HT-29 (cell line): ENCODE measurements at places on chromosomes 16 and 17. TPM values are rescaled to one million over a fixed set of nuclear protein-coding genes. Genes with fewer than 3 reads are reported as not detected.

The CORO1A gene
- total RNA-seq: 7.6 and 10.1 TPM in 2 replicates

The TPPP3 gene
- total RNA-seq: 70.5 and 70.9 TPM in 2 replicates

The KRTAP2-1 gene
- not detected in 2 replicates for total RNA-seq

The ARL5C gene
- total RNA-seq: not detected in 2 replicates

The DYNLRB2 gene
- total RNA-seq: not detected in 2 replicates

The CCL13 gene
- total RNA-seq: not detected in 2 replicates

The BAIAP3 gene
- 8.2 and 14.1 TPM in 2 replicates for total RNA-seq

The PRR29 gene
- 0.10 TPM in 1 of 2 replicates, not detected in the other for total RNA-seq

GRCh38 chr16:69888005-69888590 is 63.0 kb upstream of the CLEC18A start:
- DNase-seq: no peak

GRCh38 chr17:38697061-38697820 is 7.8 kb upstream of the MLLT6 start:
- DNase-seq: no peak

- no peak for DNase-seq
Observed at GRCh38 chr17:73341350-73342049, 29.7 kb upstream of the CDC42EP4 start.

GRCh38 chr17:63086483-63087185 is 120.6 kb downstream of the TANC2 start:
- DNase-seq: no peak

DNA sequence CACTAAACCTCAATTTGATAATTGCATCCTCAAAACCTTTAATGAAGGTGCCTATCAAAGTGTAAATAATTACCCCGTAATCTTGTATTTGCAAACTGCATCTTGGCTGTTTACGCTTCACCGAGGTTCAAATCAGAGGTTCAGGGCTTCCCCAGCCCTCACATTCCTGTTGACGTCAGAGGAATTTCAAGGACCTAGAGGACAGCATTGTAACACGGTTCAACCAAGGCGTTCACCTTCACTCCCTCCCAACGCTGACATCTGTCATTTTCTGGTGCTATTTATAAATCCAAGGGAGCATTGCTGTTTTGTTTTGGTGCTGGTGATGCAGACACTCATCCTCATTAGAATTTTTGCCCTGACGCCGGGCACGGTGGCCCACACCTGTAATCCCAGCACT is 691.6 kb upstream of the RBFOX1 start:
- DNase-seq: no peak

DNA sequence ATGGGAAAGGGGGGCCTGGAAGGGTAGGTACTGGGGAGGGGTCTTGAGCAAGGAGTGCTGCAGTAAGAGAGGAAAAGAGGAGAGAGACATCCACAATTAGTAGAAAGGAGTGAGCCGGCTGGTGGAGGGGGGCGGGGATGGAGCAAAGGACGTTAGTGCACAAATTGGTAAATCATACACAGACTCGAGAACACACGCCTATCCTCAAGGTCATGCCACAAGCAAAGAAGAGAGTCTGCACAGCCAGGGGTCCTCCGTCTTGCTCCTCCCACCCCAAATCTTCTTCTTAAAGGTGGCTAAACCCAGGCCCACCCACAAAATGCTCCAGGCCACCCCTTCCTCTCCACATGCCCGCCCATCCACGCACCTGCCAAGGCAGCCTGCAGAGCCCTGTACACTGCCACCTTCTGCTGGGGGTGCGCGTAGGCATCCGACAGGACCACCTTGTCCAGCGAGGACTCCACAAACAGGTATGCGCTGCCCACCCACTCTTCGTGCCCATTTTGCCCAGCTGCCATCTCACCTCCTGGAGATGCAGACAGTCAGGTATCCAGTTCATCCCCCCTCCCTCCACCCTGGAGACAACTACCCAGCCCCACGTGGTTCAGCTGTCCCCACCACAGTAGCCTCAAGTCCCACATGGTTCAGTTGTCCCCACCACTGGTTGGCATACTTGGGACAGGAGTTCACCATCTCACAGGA is 3.4 kb downstream of the TRADD start:
- DNase-seq: no peak

- DNase-seq: no peak
Observed at GRCh38 chr16:67506468-67506867, 22.2 kb upstream of the RIPOR1 start.

DNA sequence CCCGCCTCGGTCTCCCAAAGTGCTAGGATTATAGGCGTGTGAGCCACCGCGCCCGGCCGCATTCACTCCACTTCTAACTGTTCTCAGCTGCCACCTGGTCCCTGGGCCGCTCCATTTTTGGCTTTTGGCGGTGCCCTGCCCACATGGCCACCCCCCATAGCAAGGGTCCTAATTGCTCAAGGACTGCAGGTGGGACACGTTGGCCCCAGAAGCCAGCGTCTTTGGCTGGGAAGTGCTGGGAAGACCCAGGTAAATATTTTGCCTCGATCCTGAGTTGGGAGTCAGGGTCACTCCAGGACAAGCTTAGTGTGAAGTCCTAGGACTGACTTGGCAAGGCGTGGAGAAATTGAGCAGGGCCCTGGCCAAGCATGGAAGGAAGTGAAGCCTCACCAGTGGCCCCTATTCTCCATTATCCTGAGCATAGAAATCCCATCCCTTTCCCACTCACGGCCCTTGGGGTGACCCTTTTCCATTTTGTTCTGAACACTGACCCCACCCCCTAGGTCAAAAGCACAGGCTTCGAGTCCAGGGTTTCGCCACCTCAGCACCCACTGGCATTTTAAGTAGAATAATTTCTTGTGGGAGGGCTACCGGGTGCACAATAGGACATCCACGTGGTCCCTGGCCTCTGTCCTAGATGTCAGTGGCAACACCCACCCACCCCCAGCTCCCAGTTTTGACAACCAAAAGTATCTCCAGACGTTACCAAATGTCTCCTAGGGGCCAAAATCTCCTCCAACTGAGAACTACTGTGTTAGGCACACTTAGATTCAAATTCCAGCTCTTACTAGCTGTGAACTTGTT is 5.9 kb upstream of the WDR81 start:
- no peak for DNase-seq

DNA sequence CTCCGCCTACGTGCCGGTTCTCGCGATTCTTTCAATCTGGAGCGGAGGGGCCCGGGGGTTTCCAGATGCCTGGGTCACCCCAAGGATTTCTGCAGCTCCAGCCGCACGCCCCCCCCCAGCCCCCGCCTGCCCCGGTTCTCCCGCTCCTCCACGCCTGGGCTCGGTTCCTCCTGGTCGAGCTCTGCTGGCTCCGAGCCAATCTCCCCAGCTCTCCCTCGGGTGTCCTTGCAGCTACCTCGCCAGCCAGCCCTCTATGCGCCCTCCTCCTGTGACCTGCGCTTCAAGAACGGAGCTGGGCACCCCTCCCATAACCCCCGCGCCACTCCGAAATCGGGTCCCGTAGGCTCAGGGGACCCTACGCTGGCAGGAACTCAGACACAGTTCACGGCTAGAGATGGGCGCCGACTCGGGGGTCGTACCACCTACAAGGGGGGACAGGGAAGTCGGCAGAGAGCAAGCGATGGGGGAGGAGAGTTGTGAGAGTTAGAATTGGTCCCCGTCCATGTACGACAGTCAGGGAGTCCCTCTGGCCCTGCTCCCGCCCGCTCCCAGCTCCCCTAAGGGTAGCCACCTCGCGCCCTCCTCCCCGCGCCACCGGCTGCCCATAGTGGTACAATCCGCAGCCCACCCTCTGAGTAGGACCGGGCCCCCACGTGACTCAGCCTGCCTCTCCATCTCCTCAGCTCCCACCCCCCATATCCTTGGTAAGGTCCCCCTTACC is 961 bp downstream of the FGF11 start:
- DNase-seq: no peak

DNA sequence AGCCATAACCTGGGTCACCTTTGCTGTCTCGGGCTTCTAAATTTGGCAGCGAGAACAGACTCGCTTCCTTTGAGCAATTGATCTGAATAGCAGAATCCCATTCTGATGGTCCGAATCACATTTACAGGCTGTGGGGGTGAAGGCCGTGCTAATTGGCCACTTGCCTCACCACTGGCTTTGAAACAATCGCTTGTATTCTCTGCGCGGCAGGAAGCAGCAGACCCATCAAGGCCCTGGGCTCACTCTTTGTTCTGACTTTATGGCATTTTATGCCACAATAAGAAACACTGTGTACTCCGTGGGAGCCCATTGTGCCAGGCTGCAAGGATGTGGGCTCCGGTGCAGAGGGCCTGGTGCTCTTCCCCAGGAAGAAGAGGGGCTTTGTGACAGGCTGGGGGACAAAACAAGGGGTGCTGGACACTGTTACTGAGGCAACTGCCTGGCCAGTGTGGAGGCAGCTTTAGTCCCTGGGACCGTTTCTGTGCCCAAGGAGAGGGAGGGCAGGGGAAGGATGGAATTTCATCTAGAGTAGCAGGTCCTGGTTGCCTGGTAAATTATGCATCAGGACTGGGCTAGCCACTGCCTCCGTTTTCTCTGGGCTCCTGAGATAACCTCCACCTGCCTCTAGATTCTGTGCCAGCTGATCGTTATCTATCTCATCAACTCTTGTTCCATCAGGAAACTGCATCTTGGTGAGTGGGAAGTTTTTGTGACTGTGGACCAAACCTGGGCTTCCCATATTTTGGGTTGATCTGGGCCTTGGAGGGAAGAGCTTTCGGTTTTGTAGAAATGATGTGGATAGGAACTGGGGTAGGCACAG is 78.5 kb downstream of the MRC2 start:
- no peak for DNase-seq

- no peak for DNase-seq
Observed at GRCh38 chr17:5583426-5584382, 605 bp downstream of the NLRP1 start.

- DNase-seq: no peak
Observed at GRCh38 chr17:79079421-79080200, 5.0 kb downstream of the ENGASE start.

DNA sequence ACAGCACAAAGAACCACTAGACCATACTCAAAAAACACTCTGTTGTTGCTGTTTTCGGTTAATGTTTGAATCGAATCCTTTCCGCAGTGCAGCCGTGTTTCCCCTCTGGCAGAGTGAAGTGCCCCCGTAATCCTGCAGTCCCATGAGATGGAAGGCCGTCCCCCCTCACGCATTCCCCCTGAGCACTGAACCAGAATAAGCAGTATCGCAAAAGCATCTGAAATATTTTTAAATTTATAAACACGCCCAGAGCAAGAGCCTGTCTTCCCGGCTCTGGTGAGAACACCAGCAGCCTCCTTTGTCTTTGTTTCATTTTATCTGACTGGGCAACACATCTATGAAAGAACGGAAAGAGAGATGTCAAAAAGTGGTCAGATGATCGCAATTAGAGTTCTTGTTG is 121.0 kb upstream of the ADAMTS18 start:
- no peak for DNase-seq

GRCh38 chr16:62638964-62639870 is 603.0 kb upstream of the CDH8 start:
- no peak for DNase-seq

DNA sequence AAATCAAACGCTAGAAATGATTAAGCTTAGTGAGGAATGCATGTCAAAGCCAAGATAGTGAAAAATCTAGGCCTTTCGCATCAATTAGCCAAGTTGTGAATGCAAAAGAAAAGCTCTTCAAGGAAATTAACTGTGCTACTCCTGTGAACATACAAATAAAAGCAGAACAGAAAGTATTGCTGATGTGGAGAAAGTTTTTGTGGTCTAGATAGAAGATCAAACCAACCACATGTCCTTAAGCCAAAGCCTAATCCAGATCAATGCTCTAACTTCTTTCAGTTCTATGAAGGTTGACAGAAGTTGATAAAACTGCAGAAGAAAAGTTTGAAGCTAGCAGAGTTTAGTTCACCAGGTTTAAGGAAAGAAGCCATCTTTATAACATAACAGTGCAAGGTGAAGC is 1044.6 kb downstream of the CDH11 start:
- DNase-seq: no peak

- DNase-seq: peak; percentile 2
Observed at GRCh38 chr16:14071576-14072271, 605 bp downstream of the MRTFB start.

GRCh38 chr17:78488867-78489634 is 88.1 kb downstream of the DNAH17 start:
- DNase-seq: no peak

DNA sequence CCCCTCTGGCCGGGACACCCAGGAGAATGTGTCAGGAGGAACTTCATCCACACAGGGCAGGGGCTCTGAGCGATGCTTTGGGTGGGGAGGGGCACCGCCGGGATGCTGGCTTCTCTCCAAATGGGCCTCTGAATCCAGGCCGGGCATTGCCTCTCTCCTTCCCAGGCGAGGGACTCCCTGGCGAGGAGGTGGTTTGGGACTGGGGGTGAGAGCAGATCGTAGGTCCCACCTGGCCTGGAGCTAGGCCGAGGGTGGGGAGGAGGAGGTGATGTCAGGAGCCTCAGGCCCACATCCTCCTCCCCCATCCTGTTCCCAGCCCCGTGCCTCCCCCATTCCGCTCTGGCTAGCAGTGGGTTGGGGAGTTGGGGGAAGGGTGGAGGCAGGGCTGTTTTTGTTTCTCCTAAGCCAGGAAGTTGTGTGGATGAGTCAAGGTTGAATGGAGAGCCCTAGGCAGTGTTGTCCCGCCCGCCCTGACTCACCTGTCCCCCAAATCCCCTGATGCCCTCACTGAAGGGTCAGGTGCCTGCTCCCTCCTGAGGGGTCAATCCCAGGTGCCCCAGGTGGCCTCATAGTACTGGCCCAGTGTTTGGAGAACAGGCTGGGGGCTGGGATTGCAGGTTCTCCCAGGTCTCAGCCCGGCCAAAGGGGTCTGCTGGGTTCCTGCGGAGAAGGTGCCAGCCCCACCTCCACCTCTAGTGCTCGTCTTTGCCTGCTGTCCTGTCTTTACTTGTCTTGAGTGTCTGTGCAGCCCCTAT is 2.8 kb downstream of the GRB7 start:
- DNase-seq: peak; percentile 77

DNA sequence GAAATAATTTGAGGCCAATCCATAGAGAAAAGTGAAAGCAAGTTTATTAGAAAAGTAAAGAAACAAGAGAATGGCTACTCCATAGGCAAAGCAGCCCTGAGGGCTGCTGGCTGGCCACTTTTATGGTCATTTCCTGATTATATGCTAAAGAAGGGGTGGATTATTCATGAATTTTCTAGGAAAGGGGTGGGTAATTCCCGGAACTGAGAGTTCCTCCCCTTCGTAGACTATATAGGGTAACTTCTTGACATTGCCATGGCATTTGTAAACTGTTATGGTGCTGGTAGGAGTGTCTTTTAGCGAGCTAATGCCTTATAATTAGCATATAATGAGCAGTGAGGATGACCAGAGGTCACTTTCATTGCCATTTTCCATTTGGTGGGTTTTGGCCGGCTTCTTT is 4.4 kb downstream of the DHRS7B start:
- DNase-seq: no peak
